ENCODE measurements at places on chromosomes 4 and X.

GRCh38 chr4:7844594-7844991, 95.1 kb downstream of the AFAP1 start:
- no peak for DNase-seq

GRCh38 chr4:57136281-57136680, 26.1 kb upstream of the IGFBP7 start:
- no peak for DNase-seq

DNA sequence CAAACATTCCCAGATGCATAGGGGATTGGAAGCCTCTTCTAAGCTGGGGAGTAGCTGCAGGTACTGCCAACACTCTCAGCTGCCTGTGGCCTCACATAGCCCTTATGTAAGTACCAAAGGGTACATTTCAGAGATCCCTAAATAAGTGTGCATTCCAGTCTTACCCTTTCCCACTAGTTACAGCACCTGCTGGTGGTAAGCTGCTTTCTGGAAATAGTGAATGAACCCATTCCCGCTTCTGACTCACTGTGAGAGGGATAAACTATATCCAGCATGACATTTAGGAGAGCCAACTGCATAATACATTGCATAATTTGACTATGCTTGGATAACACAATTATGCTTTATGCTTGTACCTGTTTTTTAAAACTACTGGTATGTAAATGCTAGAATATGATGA, 149.0 kb downstream of the FAM13A start:
- no peak for DNase-seq

DNA sequence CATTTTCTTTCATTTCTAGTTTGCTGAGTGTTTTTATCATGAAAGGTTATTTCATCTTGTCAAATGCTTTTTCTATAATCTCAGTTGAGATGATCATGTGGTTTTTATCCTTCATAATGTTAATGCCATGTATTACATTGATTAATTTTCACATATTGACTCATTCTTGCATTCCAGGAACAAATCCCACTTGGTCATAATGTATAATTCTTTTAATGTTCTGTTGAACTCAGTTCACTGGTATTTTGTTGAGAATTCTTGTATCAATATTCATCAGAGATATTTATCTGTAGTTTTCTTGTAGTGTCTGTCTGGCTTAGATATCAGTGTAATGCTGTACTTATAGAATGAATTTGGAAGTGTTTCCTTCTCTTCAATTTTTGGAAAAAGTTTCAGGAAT, 16.7 kb upstream of the LHFPL1 start:
- no peak for DNase-seq

GRCh38 chr4:76293772-76294171, 12.8 kb upstream of the STBD1 start:
- no peak for DNase-seq

- DNase-seq = no peak
Observed at GRCh38 chr4:33025236-33025635, 2305.1 kb downstream of the PCDH7 start.

- DNase-seq = no peak
Observed at GRCh38 chr4:78210694-78211410, 153.7 kb downstream of the FRAS1 start.

- no peak for DNase-seq
Observed at GRCh38 chr4:75643651-75644050, 13.3 kb upstream of the CDKL2 start.

DNA sequence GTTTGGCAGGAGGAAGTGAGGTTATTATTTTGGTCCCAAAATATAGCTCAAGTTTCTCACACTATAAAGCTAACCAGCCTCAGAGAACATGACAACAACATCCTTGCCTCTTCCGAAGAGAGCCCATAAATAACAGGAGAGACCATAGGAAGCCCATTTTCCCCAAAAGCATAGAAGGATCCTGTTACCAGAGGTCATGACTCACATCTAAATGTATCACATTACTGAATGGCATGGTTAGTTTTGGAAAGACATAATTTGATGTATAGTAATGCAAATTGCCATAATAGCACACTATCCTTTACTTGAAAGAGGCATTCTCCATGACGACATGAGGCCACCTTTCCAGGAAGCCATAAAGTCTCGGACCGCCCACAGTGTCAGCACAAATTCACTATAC, 238.8 kb upstream of the GRIA3 start:
- no peak for DNase-seq

GRCh38 chr4:142556048-142556447, 290.1 kb downstream of the INPP4B start:
- no peak for DNase-seq

DNA sequence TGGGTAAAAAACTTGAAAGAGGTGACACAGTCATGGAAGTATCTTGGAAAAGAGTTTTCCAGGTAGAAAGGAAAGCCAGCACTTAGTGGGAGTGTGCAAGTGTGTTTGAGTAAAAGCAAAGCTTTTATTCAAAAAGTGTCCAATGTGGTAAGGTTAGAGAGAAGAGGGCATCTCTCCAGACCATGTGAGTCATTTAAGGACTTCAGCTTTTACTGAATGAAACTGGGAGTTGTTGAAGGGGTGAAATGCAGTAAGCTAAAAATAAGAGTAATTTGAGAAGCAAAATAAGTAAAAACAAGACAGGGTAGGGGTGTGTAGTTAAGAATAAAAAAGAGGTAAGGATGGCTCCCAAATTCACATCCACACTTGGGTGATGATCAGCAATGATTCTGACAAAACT, 238.9 kb downstream of the SLC7A11 start:
- DNase-seq = no peak

DNA sequence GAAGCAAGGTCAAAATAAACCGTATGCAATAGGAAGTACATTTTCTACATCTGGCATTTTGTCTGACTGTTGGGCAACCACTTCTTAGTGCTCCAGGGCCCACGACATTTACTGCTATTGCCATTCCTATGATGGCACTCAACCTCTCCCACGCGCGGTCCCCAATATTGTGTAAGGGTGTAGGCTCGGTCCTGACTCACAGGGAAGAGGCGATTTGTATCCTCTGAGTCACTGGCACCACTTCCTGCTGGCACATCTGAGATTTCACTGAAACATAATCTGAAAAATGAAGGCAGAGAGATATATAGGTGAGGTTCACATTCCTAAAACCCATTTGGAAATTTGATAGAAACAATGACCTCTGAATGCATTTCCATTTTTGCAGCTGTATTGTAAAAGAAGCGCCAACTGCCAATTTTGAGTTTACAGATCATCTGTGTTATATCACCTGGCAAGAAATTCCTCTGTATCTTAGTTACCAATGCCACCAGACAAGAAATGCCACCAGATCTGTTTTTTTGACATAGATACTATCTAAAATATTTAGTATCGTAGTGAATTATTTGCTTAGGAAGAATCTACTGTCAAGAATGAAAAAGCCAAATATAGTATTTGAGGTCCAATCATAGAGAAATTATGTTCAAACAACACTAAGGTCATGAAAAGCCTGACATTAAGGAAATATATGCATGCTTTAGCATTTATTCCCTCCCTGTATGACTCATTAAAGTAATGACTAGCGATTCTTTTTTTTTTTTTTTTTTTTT, 9.8 kb downstream of the EREG start:
- DNase-seq = peak; percentile 50

DNA sequence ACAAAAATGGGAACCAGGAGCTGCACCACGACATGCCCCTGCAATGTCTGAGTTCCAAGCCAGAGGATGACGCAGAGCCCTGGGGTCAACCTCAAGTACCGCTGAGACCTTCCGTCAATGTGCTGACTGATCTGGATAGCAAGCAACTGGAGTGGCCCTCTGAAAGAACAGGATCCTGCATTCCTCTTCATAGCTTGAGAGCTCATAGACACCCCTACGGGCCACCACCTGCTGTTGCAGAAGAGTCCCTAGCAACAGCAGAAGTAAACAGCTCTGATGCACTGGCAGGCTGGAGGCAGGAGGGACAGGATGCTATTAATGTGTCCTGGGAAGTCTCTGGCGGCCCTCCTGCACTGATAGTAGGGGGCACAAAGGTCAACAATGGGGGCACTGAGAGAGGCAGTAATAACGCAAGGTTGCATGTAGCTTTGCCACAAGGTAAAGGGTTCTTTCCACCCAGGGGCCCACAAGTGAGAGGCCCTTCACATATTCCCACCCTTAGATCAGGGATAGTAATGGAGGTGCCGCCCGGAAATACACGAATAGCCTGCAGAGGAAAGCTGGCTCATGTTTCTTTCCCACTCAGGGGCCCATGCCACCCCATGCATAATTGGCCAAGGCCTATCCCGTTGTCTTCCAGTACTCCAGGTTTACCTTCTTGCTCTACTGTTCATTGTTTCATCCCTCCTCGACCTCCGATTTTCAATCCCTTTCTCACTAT, 1.3 kb downstream of the PRR32 start:
- DNase-seq = no peak

DNA sequence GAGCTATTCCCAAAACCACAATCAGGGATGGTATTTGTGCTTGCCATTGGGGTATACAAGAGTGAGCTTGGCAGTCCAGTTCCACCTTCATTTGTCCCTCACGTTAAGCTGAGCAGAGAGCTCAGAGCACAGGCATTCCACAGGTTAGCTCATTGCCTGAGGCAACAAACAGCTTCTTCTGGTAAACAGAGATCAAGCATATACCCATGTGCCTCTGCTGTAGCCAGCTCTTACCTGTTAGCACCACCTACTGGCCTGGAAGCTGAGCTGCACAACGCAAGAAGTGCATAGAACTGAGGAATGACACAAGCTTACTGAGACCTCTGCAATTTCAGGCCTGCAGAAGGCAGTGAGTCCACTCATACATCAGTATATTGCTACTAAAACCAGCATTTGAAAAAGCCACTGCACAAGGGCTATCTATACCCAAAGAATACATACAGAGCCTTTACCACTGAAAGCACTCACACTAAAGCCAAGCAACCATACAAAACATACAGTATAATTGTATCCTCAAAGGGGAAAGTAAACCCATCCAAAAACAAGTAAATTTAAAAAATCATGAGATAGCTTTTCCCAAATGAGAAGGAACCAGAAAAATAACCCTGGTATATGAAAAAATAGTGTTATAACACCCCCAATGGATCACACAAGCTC, 258.3 kb upstream of the GABRA2 start:
- DNase-seq = no peak

GRCh38 chr4:102139932-102140331, 205.3 kb downstream of the SLC39A8 start:
- no peak for DNase-seq

- DNase-seq = no peak
Observed at GRCh38 chrX:17527922-17528321, 152.9 kb downstream of the NHS start.

DNA sequence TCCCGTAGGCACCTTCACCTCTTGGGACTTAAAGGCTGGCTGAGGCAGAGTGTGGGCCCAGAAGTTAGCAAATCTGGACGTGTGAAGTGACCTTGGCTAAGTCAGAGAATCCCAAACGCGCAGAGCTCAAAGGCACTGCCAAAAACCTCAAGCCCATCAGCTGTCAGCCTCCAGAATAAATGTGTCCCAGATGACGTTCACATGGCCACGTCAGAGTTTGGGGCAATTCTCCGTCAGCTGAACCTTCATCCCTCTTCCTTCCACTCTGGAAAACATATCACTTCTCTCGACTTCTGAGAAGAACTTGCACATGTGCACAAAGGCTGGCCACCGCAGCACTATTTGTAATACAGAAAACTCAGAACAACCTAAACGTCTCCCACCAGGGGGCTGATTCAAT, 35.7 kb upstream of the APLN start:
- DNase-seq = no peak

DNA sequence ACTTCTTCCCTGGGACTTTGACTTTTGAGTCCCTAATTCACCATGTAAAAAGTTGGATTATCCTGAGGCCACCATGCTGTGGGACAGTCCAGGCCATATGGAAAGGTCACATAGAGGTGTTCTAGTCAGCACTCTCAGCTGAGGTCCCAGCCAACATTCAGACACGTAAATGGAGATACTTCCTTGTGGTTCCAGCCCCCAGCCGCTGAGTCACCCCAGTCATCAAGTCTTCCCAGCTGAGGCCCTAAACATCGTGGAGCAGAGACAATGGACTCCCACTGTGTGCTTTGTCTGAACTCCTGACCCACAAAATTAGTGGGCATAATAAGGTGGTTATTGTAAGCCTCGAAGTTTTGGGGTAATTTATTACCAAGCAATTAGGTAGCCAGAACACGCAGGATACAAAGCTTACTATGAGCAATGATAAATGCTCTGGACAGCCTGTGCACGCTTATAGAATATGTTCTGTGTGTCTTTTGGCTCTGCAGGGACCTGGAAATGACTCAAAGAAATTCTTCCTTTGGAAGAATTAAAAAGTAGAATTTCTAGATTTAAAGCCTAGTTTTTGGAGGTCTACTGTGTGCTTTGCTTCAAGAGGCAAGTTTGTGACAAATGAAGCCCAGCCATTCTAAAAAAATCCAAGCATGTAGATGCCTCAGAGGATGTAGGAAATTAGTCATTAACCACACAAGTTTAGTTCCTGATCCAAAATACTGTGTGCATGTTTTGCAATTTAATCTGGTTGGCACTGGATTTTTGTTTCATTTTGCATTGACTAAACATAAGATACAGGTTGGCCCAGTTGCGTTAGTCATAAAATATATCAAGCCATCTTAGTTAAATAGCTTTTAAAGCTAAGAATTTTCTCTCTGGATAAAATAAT, 33.2 kb upstream of the SLC9A7 start:
- no peak for DNase-seq

- DNase-seq = no peak
Observed at GRCh38 chr4:186416451-186417060, 138.8 kb downstream of the MTNR1A start.

GRCh38 chr4:174401471-174402130, 117.9 kb downstream of the CEP44 start:
- no peak for DNase-seq

DNA sequence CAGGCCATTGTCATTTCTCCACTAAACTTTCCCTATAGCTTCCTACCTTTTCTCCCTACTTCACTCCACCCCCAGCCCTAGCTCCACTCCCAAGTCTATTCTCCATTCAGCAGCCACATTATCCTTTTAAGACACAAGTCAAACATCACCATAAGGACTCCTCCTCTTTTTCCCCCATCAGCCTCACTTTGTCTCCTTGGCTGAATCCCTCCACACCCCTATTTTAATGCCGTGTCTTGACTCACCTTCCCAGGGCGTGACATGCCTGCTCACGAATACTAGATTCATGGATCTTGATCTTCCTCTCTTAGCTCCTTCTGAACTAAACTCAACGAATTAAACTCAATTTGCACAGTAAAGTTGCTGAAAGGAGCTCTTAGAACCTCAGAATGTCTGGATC, 281.9 kb downstream of the PTTG2 start:
- DNase-seq = no peak

DNA sequence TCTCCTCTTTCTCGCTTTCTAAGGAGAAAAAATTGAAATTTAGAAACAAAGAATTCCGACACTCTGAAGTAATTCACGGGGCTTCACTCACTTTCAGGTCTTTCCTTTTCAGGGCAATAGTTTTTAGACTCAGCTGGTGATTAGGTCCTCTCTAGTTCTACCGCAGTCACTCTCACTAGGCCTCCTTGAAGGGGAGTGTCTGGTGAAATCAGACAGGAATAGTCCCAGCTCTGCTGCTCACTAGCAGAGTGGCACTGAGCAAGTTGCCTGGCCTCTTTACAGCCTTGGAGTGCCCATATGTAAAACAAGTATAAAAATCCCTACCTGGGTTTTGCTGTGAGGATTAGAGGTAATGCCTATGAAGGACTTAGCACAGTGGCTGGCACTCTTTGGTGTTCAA, 64.1 kb downstream of the NEUROG2 start:
- no peak for DNase-seq

GRCh38 chrX:132742246-132742645, 216.2 kb downstream of the HS6ST2 start:
- no peak for DNase-seq

GRCh38 chr4:3422241-3422801, 19.4 kb upstream of the HGFAC start:
- no peak for DNase-seq

GRCh38 chr4:129804461-129804981, 708.6 kb downstream of the C4orf33 start:
- no peak for DNase-seq
